ENCODE measurements at places on chromosomes 3 and 15. TPM values are rescaled to one million over a fixed set of nuclear protein-coding genes. Genes with fewer than 3 reads are reported as not detected.

Gene TBL1XR1
- total RNA-seq, result 96.8 TPM

Gene C3orf85
- total RNA-seq, result not detected

DNA sequence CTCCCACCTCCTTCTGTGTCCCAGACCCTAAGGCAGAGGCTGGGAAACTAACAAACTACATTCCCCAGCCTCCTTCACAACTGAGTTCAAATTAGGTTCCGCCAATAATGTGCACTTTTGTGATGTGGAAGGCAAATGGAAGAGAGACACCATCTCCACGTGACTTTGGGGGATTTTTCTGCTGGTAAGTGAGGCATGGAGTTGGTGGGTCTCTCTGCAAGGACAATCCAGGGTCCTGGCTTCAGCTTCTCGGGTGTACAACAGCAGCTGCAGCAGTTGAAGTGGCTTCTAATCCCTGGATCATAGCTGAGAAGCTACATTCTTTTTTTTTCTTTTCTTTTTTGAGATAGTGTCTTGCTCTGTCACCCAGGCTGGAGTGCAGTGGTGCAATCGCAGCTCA, 58.9 kb upstream of the GATA2 start:
- DNase-seq, result no peak

DNA sequence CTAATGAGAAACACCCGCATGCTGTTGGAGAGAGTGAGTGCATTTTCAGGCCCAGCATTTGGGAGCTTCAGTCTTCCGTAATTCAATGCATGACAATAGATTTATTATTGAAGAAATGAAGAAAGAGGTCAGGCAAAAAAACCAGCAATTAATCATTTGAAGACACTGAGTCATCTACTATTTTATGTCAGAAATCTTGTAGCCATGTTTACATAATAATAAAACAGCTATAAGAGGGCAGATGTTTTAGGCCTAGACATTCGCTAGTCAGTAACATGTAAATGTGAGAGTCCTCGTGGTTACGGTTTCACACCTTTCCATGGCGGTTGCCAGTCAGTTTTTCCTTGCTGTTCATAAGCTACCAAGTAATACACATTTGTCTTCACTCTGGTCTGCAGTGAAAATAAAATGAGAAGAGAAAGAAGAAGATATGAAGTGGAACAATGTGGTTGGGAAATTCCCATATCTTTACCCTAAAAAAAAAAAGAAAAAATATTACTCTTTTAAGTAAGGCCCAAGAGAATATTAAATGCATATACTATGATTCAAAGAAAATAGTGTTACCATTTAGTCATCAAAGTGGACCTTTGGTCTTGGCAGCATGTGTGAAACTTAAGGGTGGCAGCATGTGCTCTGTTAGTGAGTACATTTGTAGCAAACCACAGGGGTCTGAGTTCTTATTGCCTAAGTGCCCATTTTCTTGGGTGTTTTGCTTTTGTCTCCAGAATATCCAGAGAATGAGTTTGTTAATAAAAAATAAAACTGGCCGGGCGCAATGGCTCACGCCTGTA, 140.5 kb upstream of the TBL1XR1 start:
- no peak for DNase-seq

DNA sequence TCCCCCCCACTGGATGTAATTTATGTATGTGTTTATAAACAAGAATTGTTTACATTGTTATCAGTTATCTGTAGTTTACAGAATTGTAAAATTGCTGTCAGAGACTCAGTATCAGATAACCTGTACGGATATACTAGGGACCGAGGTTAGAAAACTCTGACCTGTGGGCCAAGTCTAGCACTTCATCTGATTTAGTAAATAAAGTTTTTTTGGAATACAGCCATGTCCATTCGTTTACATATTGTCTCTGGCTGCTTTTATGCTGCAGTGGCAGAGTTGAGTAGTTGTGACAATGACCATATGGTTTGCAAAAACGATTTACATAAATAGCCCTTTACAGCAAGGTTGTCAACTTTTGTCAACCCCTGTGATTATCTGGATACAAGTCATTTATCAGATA, 52.6 kb downstream of the LRRC28 start:
- DNase-seq, result no peak

GRCh38 chr3:134904776-134905646, 110.0 kb downstream of the EPHB1 start:
- DNase-seq, result no peak

DNA sequence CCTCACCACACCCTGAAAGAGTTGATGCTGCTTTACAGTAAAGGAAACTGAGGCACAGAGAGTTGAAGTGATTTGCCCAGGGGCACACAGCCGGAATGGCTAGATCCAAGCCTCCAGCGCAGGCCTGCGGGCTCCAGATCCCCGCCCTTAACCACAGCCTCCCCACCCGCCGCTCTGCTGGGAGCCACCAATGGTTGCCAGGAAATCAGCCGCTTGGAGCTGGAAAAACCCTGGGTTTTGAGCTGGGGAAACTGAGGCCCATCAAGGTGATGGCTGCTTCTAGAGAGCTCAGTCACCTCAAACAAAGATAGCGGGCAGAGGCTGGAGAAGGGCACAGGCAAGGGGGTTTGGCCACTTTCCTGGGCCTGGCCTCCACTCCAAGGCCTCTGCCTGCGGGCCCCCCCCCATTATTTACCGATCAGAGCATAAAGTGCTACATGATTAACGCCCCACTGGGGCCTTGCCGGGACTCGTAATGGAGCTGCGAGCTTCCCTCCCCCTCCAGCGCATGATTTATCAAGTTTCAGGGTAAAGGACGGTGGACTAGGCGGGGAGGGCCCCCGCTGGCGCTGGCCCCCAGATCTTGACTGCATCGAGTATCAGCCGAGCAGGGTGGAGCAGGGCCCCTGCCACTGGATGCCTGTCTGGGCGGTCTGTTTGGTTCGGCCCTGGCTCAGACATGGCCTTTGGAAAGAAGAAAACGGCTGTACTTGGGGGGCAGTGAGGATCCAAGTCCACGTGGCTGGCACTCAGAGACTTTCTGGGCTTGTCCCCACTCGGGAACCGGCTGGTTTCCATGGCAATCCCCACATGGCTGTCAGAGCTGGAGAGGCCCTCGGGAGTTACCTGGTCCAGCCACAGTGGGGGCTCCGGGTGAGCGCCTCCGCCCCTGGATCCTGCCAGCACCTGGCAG, 9.1 kb downstream of the PLXND1 start:
- DNase-seq, result no peak

- no peak for DNase-seq
Observed at GRCh38 chr3:88057630-88058305, 1.0 kb downstream of the CGGBP1 start.

DNA sequence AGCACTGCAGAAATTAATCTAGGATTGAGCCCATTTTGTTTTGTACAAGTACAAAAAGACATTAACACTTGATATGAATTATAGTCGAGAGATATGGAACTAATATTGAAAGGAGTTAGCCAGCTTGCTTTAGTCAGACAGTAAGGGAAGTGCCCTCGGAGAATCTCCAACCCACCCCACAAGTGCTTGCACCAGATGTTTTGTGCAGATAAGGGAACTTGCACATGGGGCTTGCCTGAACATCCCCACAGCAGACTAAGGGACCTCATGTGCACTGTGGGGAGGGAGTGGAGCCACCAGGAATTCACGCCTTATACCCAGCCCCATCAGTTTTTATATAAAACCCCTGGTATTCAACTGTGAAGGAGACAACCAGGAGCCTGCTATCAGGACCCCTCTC, 122.3 kb downstream of the EFHB start:
- DNase-seq, result no peak

DNA sequence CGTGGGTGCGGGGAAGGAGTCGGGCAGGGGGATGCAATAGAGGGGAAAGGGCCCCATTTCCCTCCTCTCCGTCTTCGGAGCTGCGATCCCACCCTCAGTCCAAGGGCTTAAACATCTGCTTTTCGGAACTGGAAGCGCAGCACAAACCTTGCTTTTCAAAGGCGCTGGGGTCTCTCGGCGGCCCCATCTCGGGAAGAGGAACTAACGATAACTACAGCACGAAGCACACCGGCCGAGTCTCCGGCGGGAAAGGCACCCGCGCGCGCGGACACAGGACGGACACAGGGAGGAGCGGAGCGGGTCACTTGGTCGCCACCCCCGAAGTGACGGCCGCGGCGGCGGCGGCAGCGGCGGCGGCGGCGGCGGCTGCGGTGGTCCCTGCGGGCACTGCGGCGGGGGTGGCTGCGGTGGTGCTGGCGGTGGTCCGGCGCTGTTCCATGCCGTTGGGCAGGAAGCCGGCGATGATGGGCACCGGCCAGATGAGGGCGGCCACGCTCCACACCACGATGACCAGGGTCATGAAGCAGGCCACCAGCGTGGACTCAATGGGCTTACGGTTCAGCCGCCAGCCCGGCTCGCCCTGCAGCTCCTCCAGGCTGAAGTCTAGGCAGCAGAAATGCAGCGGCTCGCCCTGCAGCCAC, 1.1 kb downstream of the TMEM158 start:
- peak; percentile 89 for DNase-seq

GRCh38 chr3:27643355-27643754, 78.8 kb downstream of the EOMES start:
- no peak for DNase-seq

GRCh38 chr3:11530153-11530721, 113.5 kb downstream of the VGLL4 start:
- DNase-seq, result no peak

- DNase-seq, result no peak
Observed at GRCh38 chr3:187000711-187001151, 70.4 kb downstream of the ST6GAL1 start.

DNA sequence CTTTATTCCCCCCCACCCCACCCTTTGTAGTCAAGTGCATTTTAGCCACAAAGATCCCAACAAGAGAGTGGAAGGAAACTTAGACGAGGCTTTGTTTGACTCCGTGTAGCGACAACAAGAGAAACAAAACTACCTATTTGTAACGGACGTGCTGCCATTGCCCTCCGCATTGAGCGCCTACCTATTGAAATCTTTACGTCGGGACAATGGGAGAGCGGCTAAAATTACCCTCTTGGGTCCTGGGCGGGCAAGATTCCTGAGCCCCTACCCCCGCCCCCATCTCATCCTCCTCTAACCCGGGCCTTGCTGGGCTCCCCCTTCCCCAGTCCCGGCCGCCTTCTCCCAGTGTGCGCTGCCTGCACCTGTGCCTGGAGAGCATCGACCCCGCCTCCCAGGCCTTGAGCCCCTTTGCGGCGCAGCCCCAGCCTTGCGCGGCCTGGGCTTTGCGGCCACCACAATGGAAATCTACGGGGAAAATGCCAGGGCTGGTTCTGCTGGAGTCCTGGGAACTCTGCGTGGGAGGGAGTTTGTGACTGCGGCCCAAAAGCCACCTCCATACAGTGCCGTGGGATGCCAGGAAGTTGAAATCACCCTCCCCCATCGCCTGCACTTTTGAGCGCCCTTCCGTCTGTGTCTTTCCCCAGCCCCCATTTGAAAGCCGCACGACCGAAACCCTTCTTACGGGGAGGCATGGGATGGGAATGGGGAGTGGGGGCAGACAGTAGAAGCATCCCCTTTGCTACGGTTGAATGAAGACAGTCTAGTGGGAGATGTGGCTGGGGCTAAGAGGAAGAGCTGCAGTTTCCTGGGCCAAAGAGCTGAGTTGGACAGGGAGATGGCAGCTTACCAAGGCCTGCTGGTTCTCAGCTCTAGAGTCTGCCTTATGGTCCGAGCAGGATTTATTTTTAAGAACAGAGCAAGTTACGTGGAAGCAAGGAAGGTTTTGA, 1.1 kb upstream of the SOX2 start:
- no peak for DNase-seq

DNA sequence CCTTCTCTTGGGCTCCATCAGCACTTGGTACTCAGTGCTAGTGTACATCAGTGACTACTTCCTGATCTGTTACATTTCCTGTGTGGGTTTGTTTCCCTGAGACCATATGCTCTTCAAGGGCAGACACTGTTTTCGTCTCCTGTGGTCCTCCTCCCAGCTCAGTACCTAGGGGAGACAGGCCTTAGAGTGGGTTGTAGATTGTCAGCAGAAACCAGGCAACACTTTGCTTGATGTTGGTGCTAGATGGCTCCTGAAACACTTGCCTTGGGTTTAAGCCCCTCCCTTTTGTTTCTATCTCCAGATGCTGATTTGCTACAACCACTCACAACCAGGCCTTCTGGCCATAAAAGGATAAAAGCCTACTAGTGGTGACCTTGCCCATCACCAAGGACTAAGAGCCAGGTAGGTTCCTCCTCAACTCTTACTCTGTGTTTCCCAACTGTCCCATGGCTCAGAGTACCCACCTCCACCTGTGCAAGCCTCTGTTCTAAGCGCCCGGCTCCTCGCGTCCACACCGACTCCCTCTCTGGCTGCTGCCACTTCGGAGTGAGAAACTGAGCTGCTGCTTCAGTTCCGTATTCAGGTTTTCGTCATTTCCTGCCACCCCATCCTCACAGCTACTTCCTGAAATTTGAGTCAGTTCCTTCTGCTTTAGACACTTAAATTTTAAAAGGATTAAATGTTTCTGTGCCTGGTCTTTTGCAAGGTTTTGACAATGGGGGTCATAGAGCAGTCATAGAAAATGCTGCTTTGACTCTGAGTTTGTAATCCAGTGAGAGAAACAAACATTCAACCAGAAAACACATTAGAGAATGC, at the start of gene HCLS1:
TSS of gene HCLS1 (minus strand) at position 548 of the 816 bp plus-strand sequence. CDS start 2,556 bp downstream, outside the sequence.
- DNase-seq, result peak; percentile 81

DNA sequence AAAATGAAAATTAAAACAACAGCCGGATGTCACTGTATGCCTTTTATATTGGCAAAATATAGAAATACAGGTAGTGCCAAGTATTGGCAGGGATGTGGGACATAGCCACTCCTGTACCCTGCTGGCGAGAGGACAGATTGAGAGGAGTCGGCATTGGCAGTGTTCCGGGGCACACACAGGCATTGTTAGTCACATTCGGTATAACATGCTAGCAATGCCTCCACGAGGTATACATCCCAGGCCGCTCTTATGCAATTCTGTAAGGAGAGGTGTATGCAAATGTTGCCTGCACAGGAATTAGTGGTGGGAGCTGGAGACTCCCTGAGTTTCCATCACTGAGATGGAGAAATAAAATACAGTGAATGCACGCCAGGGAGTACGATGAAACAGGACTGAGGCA, 99.4 kb upstream of the DLG1 start:
- DNase-seq, result no peak

- DNase-seq, result no peak
Observed at GRCh38 chr3:138059261-138059660, 49.3 kb downstream of the CLDN18 start.

DNA sequence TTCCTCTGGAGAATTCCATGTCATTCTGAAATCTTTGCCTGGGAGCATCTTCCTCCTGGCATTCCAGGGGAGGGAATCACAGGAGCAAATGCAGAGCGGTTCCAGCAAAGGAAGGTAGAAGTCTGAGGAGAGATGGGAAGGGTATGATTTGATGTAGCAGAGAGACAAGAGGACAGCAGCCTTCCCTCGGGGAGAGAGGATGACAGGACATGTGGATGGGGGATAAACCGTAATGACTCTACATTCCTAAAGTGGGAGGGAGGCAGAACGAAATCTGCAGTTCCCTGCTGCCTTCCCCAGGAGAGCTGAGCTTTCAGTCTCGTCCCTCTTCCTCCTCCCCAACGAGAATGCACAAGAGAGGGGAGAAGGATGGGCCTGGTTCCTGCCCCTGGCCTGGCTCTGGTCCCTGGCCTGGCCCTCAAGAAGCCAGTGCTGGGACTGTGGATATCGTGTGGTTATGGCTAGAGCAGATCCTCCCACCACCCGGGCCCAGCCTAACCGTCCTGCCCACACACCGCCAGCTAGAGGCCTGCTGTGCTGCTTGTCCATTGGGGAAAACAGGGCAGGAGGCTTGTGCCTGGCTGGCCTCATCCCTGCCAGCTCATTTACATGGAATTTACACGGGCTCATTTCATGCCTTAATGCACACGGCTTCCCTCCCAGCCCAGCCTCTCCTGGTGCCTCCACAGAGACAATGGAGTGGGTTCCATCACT, 26.6 kb downstream of the SEMA7A start:
- DNase-seq, result no peak

Measured in Right ventricle myocardium inferior (tissue), 1 donor.